ENCODE measurements at places on chromosomes 3 and 15. TPM values are rescaled to one million over a fixed set of nuclear protein-coding genes. Genes with fewer than 3 reads are reported as not detected.

DNA sequence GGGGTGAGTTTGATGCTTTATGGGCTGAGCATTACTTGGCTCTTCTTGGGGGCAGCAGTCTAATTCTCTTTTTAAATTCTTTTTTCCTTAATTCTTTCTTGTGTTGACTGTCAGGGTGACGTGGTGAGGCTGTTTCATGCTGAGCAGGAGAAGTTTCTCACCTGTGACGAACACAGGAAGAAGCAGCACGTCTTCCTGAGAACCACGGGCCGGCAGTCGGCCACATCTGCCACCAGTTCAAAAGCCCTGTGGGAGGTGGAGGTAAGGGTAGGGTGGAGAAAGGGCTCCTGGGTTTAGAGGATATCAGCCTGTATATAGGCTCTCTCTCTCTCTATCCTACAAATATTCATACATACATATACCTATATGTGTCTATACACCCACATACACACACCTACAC, 152.3 kb downstream of the ITPR1 start:
- DNase-seq, result no peak

The PLIN1 gene
- 0.06 TPM for polyA plus RNA-seq

DNA sequence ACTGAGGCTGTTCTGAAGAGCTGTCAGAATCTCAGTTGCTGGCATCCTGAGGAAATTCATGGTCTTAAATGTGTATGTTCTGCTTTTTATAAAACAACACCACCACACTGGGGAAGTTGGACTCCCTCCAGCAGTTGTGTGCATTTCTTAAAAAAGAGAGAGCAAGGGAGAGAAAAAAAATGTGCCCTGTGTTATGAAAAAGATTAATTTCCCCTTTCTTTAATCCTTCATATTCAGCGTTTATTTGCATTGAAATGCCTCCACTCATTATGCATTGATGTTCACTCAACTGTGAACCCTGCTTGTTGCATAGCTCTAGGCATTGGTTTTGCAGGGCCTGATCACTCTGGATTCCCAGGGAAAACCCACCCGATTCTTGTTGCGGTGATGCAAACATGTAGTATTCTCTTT, 4.4 kb upstream of the ZNF609 start:
- DNase-seq, result no peak

The GABRR3 gene
- not detected for polyA plus RNA-seq

GRCh38 chr3:187551416-187551815, 118.8 kb downstream of the SST start:
- DNase-seq, result peak; percentile 63

DNA sequence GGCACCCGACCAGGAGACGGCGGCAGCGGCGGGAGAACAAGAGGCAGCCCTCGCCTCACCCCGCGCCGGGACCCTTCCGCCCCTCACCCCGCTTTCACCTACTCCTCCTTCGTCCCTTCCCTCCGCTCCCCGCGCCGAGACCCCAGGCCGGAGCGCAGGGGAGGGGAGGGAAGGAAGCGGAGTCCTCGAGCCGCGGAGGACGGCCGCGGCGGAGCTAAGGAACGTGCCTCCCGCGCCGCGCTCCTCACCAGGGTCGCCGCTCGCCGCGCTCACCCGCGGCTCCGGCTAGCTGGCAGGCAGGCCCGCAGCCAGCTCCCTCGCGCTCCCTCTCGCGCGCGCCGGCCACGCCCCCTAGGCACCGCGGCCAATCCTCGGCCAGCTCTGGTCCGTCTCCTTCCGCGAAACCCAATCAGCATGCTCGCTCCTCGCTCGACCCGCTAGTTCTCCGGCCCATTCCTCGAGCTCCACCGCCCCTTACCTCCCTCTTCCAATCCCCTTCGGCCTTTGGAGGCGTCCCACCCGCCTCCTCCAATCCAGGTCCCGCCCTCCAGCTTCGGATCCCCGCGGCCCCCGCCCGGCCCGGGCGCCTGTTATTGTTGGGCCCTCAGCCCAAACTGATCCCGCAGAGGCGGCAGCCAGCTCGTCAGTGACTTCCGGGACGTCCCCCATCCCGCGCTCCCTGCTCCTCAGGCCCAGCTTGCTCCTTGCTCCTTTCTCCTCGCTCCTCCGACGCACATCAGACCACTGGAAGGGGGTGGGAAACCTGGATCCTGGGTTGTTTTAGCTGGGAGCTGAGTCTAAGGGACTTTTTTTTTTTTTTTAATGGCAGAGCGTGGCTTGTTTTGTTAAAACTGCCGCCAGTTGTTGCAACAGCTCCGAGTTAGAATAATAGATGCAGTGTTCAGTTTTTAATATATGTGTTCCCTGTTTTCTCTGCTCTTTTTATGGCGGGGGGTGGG, at the start of gene DCBLD2:
TSS of gene DCBLD2 (minus strand) at position 304 of the 959 bp plus-strand sequence. CDS start 369 bp downstream, outside the sequence.
- peak; percentile 95 for DNase-seq

The DNAH12 gene
- 0.01 TPM for polyA plus RNA-seq

GRCh38 chr3:123008840-123009239, 18.7 kb downstream of the SEMA5B start:
- DNase-seq, result no peak

DNA sequence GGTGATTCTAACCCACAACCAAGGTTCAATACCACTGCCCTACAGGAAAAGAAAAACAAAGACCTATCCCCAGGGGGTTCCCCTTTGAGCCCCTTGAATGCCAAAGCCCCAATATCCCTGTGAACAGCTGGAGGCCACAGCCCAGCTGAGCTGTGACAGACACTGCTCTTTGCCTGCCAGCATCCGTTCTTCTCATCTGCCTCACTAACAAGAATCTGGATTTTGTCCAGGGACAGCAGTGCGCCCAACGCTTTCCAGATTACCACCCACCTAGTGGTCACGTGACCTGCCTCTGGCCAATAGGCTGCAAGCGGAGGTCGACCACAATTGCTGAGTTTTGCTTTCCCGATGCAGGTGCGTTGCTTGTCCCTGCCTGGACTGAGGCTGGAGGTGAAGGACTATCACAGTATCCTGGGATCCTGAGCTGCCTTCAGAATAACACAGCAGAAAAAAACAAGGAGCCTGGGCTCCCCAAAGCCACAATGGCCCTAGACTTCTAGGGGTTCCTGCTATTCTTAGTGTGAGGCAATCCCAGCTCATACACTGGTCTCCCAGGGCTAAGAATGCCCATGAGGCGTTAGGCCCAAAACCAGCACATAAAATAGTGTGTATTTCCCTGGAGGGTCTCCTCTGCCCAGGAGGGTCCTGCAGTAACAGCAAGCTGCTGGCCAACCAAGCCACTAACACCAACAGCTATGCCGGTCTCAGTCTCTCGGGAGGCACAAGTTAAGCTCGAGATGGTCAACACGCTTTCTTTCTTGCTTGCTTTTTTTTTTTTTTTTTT, 13.8 kb downstream of the BDH1 start:
- no peak for DNase-seq

The WDR76 gene
- polyA plus RNA-seq, result 3.4 TPM

DNA sequence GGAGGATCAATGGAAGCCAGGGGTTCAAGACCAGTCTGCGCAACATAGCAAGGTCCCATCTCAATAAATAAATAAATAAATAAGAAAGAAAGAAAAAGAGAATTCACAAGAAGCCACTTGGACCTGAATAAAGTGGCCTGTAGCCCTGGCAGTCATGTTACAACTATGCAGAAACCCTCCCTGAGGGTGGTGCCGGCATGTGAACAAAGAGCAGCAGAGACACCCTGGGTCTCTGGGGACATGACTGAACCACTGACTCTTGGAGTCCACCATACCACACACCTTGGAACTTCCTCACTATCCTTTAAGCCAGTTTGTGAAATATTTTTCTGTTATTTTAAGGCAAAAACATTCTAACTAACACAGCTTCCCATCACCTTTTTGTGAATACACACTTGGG, 93.0 kb downstream of the MEIS2 start:
- no peak for DNase-seq

GRCh38 chr15:69535101-69535638, 82.6 kb downstream of the RPLP1 start:
- no peak for DNase-seq

DNA sequence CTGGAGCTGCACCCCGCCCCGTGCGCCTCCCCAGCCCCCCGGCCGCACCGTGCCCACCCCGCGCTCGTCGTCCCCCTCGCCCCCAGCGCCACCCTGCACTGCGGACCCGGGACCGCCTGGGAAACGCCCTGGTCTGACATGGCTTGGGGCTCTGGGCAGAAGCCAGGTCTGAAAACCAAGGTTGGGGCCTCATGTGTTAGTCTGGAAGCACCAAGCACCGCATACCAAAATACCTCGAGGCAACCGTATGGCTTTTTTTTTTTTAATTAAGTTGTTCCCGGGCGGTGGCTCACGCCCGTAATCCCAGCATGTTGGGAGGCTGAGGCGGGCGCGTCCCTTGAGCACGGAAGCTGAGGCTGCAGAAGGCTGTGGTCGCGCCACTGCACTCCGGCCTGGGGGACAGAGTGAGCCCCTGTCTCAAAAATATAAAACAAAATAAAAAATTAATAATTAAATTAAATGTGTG, 91.5 kb upstream of the CHD2 start:
- no peak for DNase-seq

GRCh38 chr3:12299026-12299425, 10.2 kb downstream of the PPARG start:
- DNase-seq, result no peak

DNA sequence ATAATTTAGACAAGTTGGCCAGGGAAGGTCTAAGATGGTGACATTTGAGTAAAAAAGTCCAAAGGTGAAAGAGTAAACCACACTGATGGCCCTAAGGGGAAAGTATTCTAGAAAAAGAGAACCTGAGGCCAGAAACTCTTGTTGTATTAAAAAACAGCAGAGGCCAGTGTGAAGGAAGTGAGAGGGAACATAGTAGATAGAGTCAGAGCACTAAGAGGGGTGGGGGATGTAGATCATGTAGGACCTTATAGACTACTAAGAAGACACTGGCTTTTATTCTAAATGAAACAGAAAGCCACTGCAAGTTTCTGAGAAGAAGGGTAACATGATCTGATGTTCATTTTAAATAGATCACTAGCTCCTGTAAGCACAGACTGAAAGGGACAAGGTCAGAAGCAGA, 14.5 kb downstream of the POLQ start:
- no peak for DNase-seq

The HYKK gene
- polyA plus RNA-seq, result 4.6 TPM

- DNase-seq, result no peak
Measured at GRCh38 chr15:77025941-77026411, 31.1 kb downstream of the PSTPIP1 start.

DNA sequence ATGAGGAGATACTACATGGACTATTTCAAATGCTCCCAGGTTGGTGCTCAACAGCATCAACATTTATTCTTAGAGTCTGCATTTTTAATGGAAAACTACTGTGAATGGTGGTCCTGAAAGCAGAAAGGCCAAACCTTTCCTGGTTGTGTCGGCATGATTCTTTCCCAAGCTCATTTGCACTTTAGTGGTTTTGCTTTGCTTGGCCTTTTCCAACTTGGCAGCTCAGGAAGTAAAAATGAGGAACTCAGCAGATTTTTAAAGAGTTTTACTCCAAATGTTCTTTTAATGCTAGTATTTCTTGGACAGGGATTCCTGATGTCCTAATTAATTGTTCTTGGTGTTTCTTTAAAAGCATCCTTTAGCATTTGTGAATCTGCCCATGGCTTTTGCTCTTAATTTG, 197.4 kb downstream of the SLC9A9 start:
- no peak for DNase-seq

DNA sequence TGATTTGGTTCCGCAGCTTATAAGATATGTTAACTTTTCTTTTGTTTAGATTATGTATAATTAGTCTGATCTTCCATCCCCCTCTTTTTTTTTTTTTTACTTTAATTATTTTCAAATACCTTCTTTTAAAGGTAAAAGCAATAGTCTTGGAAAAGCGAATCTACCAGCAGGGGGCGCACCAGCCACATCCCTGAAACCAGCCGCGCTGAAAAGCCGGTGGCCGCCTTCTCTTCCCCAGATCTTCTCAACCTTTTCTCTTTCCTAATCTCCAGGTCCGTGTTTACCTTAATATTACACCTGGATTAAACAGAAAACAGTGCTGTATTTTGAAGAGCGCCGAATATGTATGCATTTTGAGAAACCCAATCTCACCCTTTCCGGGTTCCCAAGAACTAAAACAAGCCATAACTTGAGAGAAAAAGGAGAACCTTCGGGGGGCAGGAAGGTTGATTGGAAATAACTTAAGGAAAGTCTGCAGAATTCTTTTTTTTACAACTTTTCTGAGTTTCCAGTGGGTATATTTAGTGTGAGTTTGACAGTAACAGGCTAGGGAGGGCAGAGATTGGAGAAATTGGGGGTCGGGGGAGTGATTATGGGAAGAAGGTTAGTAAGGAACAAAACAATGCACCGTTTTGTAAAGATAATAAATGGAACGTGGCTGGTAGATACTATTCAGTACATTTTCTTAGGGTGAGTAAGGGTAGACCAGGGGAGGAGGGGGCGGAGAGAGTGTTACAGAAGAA, 2.0 kb upstream of the SOX2 start:
- DNase-seq, result no peak

DNA sequence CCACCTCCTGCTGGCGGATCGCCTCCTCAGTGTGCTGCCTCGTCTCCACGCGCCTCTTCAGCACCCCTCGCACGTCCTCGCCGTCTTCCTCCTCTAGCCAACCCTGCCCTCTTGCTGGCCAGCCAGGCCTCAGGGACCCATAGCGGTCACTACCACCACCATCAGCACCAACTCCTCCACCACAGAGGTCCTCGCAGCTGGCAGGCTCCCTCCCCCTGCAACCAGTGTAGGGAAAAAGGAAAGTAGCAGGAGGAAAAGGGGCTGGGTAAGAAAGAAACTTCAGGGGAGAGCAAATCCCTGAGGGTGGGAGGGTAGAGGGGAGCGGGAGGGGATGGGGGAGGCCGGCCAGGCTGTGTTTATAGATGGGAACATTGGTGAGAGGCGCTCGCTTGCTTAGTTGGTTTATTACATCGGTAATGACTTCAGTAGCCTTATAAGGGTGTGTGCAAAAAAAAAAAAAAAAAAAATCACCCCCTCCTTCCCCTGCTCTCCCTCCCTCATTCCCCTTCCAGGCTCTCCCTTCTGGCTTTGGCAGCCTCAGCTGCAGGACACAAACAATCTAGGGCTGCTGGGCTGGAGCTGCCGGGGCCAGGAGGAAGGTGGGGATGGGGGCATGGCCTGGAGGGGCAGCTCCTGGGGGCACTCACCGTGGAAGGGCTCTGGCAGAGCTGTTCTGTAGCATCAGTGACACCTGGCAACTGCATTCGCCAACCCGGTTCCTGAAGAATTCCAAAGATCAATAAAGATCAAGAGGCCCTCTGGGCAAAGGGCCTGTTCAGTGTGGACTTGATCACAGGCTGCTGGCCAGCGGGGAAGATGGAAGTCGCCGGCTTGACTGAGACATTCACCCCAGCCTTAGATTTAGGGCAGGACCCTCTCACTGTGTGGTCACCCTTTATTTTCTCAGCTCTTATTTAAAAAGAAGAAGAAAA, 116.2 kb upstream of the HACD2 start:
- no peak for DNase-seq

The CSPG5 gene
- 0.05 TPM for polyA plus RNA-seq

- no peak for DNase-seq
Measured at GRCh38 chr3:56836276-56837163, 34.8 kb upstream of the ARHGEF3 start.
